Hepatocyte (in vitro differentiated cells): ENCODE measurements at places on chromosomes 12 and 14. TPM values are rescaled to one million over a fixed set of nuclear protein-coding genes. Genes with fewer than 3 reads are reported as not detected.

PTPRB gene
- total RNA-seq: 1.2 and 1.7 TPM in 2 replicates

SLCO1C1 gene
- 0.30 and 0.44 TPM in 2 replicates for total RNA-seq

CIROP gene
- total RNA-seq: not detected in 2 replicates

HOXC12 gene
- total RNA-seq: not detected in 2 replicates

TMEM119 gene
- 69.7 and 70.1 TPM in 2 replicates for total RNA-seq

DCD gene
- total RNA-seq: not detected in 2 replicates

TEX52 gene
- not detected in 2 replicates for total RNA-seq

FIGNL2 gene
- total RNA-seq: 2.1 and 3.2 TPM in 2 replicates

MYH7 gene
- total RNA-seq: 0.04 TPM in 1 of 2 replicates, not detected in the other

GALNT16 gene
- 1.7 and 2.4 TPM in 2 replicates for total RNA-seq

NOVA1 gene
- total RNA-seq: 2.7 and 3.3 TPM in 2 replicates

GPHB5 gene
- total RNA-seq: not detected in 2 replicates

FAM186B gene
- total RNA-seq: 0.17 and 0.52 TPM in 2 replicates

RNASE3 gene
- 1.4 TPM in 1 of 2 replicates, not detected in the other for total RNA-seq

SLC25A21 gene
- total RNA-seq: 0.08 and 1.6 TPM in 2 replicates

NGB gene
- total RNA-seq: not detected in 2 replicates

SLC35F4 gene
- 0.07 and 0.28 TPM in 2 replicates for total RNA-seq
